ENCODE measurements at places on chromosomes 4 and X.
A peak's percentile ranks its signal among the peaks of the same experiment; 100 is the strongest.

GRCh38 chr4:48112017-48112667, 21.9 kb downstream of the TXK start:
- DNase-seq = no peak

GRCh38 chr4:30989508-30989907, 269.3 kb downstream of the PCDH7 start:
- DNase-seq = no peak

DNA sequence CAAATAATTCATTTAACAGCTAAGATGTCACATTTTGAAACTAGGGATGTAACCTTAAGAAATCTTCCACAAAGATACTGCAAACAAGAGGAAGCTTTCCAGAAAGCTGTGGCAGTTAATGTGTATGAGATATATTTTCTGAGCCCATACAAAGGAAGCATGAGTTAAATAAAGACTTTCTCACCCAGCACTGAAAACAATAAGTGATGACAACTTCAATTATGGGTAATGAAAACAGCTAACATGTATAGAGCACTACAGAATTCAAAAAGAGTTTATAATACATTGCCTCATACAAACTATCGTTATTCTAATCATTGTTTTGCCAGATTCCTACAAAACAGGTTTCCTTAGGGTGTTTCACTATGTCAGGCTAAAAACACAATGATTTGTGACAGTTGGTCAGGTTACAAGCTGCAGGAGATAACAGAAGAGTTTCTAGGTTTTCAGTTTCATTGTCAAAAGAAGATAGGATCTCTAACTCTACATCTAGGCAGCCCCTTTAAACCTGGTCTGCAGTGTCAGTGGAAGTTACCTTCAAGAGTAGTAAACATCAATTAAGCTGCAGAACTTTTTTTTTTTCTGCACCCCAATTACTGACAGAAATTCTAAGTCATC, 618.1 kb upstream of the ADGRL3 start:
- DNase-seq = no peak

GRCh38 chrX:123186801-123187200, 2.7 kb downstream of the GRIA3 start:
- DNase-seq = no peak

- peak; percentile 41 for DNase-seq
These were observed 377 bp downstream of the TIMM17B start for GRCh38 chrX:48897157-48897624.

DNA sequence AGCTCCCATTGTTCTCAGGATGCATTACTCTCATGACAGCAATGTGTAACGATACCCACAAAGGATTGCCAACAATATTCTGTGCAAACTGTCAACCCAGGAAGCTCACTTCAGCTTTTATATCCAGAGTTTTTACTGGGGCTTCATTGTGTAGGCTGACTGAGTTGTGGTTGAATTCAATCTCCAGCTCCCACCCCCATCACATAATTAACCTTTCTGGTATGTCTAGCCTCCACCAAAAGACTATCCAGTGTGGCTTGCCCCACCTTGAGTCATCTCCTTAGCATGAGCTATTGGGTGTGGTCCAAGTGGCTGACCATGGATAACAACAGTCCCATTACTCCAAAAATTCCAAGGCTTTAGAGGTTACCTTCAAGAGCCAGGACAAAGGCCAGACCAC, 17.7 kb upstream of the TAB3 start:
- no peak for DNase-seq

GRCh38 chr4:71369536-71369935, 30.7 kb downstream of the SLC4A4 start:
- DNase-seq = no peak

DNA sequence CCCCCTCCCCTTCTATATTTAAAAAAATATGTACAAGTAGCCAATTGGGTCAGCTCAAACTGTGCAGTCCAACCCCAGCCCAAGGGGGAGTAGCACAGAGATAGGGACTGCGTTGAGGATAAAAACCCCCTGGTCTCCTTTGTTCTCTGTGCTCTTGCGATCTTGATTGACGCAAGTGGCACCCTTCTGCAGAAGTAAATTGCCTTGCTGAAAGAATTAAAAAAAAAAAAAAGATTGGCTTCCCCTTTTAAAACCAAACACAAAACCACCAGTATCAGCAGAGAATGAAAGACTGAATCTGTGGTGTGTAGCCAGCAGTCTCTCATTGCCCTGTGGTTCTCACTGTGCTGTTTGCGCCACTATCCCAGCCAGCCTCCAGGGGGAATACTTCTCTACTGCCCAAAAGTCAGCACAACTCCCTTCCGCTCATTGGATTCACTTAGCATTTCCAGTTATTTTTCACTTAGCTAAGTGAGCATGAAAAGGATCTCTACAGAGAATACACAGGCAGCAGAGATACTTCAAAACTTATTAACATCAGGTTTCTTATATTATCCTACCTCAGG, 29.7 kb downstream of the MANBA start:
- no peak for DNase-seq

DNA sequence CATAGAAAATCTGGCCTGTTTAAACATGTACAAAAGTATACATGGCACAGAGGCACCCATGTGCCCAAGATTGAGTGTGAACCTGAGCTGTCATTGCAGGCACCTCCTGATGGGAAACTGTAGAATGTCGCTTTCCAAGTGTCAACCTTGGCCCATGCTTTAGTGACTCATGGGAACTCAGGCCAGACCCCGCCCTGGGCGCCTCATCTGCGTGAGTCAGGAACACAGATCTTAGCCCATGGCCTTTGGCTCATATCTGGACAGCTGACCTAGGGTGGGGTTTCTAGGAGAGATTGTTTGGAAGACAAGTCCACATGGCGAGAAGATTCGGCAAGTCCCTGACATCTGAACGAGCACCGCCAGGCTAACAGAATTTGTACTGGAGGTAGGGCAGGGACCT, 50.0 kb downstream of the CYTL1 start:
- no peak for DNase-seq

- DNase-seq = no peak
These were observed 21.6 kb upstream of the VEGFD start for GRCh38 chrX:15405846-15406245.

DNA sequence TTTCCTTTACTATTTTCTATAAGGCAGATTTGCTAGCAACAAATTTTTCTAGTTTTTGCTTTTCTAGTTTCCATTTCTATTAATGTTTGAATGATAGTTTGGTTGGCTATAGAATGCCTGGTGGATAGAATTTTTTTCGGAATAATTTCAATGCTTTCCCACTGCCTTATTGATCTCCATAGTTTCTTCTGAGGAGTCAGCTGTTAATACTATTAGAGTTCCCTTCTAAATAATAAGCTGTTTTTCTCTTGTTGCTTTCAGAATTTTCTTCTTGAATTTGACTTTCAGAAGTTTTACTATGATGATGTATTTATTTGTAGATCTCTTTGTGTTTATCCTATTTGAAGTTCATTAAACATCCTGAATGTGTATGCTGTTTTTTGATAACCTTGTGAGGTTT, 91.8 kb downstream of the VSIG4 start:
- DNase-seq = no peak

DNA sequence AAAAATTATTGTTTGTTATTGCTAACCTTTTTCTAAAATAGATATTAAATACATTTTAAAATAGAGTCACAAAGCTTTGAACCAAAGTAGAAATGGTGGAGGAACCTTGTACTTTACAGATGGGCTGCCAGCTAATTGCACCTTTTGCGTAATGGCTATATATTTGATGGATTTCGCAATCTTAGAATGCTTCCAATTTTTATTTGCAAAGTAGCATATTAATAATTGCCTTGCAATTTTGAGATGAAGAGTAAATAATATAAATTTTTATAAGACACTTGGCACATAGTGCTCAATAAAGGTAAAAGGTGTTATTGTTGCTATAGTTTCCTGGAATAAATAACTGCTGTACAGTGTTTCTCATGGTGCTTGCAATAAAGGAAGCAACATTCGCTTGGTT, 533.5 kb downstream of the CCSER1 start:
- no peak for DNase-seq

GRCh38 chr4:1772853-1773538, 20.1 kb upstream of the FGFR3 start:
- DNase-seq = no peak

GRCh38 chr4:22514001-22514400, 1.9 kb downstream of the ADGRA3 start:
- no peak for DNase-seq

- DNase-seq = no peak
These were observed 356.8 kb upstream of the PCDH10 start for GRCh38 chr4:132792310-132792709.

GRCh38 chr4:180650273-180650672, 1592.9 kb upstream of the TENM3 start:
- DNase-seq = no peak

DNA sequence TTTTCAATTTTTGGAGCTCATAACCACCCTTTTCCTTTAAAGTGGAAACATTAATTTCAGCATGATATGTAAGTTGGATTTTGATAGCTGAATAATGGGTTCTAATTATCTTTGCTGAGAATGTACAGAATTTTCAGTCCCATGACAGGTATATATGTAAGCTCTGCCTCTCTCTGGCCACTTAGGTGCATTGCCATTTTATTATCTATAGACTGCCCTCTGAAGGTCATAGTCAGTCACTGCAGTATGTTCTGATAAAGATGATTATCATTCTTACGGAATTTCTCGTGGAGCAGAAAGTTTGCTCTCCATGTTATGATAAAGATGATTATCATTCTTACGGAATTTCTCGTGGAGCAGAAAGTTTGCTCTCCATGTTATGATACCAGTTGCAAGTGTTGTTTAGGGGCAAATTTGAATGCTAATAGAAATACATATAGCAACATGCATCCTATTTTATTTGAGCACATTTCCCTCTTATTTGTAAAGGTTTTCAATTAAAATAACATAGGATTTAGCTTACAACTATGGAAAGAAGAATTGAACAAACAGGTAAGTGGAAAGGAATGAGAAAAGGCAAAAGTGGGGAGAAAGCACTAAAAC, 10.4 kb downstream of the AFP start:
- no peak for DNase-seq

GRCh38 chr4:60729194-60729593, 470.9 kb upstream of the ADGRL3 start:
- no peak for DNase-seq

DNA sequence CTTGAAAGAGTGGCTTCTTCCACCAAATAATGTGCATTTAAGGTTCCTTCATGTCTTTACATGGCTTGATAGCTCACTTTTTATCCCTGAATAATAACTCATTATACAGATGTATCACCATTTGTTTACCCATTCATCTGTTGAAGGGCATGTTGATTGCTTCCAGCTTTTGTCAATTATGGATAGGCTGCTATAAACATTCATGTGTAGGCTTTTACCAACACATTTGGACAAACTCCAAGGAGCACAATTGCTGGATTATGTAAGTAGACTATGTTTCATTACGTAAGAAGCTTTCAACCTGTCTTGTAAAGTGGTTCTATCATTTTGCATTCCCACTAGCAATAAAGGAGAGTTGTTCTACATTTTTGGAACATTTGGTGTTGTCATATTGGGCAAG, 2637.0 kb downstream of the PCDH7 start:
- DNase-seq = no peak

DNA sequence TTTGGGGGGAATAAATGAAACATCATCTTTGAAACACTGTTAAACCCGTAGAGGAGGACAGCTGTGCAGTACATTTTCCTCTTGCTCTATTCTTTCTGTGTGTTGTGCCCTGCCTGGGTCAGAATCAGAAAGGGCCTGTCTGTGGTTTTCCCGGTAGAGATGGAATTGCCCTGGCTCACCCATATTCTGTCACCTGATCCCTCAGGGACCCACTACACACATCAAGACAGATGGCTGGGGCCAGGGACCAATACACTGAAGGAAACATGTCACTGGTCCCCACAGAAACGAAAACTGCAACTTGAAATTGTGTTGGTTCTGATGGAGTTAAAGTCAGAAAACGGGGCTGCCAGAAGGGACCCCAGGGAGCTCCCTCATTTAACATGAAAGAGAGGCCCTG, 114.9 kb downstream of the ZNF827 start:
- no peak for DNase-seq
